ENCODE measurements at places on chromosomes 5 and 9.

DNA sequence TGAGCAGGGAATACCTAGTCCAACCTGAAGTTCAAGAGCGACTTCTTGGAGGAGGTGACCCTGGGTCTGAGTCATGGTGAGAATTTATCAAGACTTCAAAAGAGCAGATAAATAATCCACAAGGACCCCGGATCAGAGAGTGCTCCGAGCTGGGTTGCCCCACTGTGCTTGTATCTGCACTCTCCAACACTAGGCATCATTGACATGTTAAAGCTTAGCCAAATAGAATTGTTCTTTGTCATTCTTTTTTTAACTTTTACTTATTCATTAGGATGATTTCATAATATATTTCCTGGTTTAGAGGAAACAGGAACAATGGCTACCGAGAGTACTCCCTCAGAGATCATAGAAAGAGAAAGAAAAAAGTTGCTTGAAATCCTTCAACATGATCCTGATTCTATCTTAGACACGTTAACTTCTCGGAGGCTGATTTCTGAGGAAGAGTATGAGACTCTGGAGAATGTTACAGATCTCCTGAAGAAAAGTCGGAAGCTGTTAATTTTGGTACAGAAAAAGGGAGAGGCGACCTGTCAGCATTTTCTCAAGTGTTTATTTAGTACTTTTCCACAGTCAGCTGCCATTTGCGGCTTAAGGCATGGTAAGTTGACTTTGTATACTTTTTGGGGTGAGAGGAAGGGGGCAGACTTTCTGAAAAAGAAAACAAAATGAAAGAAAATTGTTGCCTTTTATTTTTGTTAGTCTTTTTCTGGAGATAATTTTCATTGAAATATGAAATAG, at the start of gene CARD6:
Gene CARD6 (plus strand): TSS at position 300 of the 738 bp plus-strand sequence. CDS start 16 bp downstream, at position 316.
- no peak for DNase-seq

DNA sequence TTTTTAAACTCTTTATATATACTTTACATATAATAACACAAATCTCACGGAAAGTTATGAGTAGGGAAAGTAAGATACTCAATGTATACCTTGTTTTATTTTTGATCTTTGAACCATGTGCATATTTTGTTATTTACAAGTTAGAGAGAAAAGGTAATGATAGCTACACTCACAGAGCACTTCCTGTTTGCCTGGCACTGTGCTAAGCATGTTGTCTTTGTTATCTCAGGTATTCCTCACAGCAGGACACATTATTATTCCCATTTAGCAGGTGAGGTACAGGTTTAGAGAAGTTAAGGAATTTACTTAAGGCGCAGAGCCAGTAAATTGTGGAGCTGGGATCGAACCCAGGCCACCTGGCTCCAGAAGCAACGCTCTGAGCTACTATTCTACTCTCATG, 3.0 kb downstream of the C9 start:
- no peak for DNase-seq

- peak; percentile 27 for DNase-seq
Observed at GRCh38 chr5:90434116-90434714, 24.7 kb upstream of the CETN3 start.

GRCh38 chr5:146112476-146112875, 7.1 kb upstream of the PLAC8L1 start:
- no peak for DNase-seq

GRCh38 chr9:37255944-37256862, 135.8 kb downstream of the ZCCHC7 start:
- DNase-seq: no peak

GRCh38 chr5:76570153-76570552, 53.0 kb downstream of the F2RL2 start:
- DNase-seq: no peak

GRCh38 chr9:8750639-8751051, 951.1 kb upstream of the DMAC1 start:
- DNase-seq: no peak

- no peak for DNase-seq
Observed at GRCh38 chr9:37675661-37676060, 24.9 kb downstream of the FRMPD1 start.

GRCh38 chr9:104074876-104075275, 19.2 kb upstream of the SMC2 start:
- DNase-seq: no peak

DNA sequence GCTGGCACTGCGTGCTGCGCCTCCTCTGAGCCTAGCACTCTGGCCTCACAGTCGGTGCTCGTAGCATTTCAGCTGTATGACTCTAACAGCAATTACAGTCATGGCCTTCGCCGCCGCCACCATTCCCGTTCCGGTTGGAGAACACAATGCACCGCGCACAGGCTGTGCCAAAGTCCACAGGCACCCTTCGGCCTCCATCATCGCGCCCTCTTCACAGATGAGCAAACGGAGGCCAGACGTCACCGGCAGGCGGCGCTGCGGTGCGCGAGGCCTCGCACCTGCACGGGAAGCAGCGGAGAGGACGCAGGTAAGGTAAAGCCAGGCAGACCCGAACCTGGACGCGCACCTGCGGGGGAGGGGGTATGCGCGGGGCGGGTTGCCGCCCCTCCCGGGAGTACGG, 128.9 kb downstream of the BARX1 start:
- DNase-seq: no peak

DNA sequence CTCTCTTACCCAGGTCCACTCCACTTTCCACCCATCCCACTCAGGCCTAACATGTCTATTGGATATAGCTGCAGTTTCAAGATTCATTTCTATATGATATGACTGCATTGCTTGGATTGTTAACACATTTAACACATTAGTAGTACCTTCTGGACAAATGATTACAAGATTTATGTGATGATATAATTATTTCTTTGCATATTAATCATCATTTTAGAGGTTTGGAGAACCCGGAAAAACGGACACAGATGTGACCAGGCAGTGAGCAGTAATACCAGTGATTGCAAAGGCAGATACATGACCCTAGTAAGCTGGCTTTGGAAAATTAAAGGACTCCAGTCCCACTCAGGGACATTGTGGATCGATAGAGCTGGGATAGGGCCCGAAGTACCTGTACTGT, 103.8 kb downstream of the PRR16 start:
- no peak for DNase-seq

DNA sequence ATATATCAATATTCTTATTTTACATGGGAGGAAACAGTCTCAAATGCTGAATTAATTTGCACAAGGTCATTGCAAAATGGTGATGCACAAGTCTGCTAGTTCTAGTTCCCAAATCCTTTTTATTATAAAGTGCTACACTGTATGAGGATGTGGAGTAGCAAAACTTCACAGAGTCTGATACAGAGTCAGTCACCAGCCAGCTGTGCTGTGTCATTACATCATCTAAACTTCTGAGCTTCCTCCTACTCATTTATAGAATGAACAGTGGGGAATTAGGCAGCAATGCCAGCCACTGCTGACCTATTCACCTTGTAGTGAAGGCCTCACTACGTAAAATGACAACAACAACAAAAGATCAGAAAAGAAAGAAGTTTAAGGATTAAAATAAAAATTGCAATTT, 357.8 kb downstream of the TMEM167A start:
- DNase-seq: no peak

DNA sequence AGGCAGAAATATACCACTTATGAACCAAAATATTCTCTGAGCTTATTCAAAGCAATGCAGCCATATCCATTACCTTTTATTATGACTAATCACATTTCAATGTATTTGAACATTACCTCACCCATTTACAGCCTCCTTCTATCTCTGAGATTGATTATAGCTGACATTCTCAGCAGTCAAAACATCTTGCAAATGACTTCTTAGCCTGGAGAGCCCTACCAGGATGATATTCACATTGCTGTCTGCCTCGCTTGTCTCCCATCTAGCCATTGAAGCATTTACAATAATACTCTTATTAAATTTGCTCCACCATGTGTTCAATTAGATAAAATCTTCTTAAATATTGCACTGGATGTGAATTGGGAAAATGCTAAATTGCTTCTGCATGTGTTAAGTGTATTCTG, 1879.9 kb upstream of the ACO1 start:
- no peak for DNase-seq

DNA sequence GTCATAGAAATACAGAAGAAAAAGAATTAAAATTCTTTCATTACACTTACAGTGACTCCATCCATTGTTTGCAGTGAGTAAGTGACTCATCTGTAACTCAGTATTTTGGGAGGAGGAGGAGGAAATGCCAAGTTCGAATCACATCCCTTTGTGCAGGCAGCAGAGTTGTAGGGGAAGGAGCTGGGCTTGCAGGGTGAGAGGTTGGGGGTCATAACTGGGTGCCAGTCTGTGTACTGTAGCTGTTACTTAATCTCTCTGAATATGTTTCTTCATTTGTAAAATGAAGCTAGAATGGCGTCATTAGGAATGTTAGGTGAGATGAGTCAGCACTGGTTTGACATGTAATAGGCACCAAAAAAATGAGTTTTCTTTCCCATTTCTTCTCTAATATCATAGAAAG, 235.7 kb upstream of the ADAMTSL1 start:
- peak; percentile 13 for DNase-seq

DNA sequence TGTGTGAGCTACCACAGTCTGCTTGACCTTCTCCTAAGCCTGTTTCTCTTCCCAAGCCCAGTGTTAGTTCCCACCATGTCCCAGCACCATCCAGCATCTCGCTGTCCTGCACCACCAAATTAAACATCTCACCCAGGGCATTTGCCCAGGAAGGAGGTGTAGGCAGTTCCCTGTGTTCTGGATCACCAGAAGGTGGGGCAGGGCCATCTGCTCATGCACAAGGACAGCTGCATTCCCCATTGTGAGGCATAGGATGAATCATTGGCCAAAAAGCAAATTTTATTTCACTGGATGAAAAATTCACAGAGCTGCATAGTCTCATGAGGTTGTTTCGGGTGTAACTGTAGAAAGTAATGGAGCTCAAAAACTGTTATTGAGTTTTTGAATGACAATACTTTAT, 89.5 kb upstream of the GRIA1 start:
- DNase-seq: no peak

DNA sequence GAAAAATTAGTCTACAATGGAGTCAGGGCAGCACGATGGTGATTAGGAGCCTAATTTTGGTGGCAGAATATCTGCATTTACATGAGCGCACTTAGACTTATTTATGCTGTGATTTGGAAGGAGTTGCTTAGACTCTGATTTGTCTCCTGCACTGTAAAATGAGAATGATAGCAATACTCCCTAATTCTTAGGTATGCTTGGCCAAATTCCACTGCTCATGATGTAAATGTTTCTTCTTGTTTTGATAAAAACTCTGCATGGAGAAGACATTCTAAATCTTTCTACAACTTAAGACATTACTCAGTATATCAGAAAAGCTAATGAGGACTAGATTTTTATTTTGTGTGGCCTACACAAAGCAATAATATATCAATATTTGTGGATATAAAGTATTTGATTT, 205.4 kb downstream of the CDH18 start:
- no peak for DNase-seq

GRCh38 chr5:37770786-37771185, 69.1 kb downstream of the GDNF start:
- DNase-seq: no peak

- no peak for DNase-seq
Observed at GRCh38 chr9:20569525-20569924, 52.8 kb downstream of the MLLT3 start.

GRCh38 chr9:118686959-118687358, 682.3 kb downstream of the BRINP1 start:
- DNase-seq: no peak

DNA sequence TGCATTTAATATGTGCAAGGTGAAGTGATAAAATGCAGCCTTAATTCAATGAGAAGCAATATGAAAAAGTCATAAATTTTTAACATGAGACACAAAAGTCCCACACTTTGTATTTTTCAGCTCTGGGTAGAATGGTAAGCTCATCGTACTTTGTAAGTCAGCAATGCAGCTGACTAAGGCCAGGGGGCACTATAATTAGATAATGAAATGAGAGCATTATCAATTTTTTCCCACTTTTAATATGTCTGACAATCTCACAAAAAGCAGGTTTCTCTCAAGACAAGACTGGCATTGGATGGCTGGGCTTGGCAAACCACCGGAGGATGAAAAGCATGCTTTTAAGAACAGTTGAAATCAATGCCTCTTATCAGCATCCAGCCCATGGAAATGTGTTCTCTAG, 162.8 kb downstream of the FAM174A start:
- no peak for DNase-seq

DNA sequence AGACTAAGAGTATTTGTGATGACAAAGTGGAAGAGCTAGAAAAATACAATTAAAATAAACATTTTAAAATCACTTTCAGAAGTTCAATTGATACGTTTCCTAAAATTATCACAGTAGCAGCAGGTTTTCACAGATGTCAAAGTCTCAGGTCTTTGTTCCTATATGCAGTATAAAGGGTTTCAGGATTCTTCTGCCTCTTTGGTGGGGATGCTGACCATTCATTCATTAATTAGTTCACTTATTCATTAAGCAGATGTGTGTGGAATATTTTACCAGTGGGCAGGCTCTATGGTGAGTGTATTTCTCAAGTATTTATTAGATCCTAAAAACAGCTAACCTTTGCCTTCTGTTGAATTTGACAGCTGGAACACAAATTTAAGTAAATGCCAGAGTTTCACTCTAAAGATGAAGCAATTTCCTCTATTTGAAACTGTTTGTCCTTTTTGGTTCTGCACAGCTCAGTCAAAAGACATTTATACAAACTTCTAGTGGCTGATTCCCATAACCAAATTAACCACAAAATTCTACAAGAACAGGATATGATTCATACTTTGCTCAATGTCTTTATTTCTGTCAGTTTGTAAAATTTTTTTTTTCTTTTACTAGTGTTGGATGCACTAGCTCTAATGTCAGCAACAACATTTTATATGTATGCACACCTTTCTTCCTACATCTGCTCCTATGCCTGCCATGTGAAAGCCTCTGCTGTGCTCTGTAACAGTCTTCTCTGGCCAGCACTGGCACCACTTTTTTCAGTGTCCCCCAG, 75.9 kb upstream of the PRR16 start:
- DNase-seq: no peak

- DNase-seq: peak; percentile 61
Observed at GRCh38 chr9:126965541-126966428, 51.2 kb downstream of the RALGPS1 start.

DNA sequence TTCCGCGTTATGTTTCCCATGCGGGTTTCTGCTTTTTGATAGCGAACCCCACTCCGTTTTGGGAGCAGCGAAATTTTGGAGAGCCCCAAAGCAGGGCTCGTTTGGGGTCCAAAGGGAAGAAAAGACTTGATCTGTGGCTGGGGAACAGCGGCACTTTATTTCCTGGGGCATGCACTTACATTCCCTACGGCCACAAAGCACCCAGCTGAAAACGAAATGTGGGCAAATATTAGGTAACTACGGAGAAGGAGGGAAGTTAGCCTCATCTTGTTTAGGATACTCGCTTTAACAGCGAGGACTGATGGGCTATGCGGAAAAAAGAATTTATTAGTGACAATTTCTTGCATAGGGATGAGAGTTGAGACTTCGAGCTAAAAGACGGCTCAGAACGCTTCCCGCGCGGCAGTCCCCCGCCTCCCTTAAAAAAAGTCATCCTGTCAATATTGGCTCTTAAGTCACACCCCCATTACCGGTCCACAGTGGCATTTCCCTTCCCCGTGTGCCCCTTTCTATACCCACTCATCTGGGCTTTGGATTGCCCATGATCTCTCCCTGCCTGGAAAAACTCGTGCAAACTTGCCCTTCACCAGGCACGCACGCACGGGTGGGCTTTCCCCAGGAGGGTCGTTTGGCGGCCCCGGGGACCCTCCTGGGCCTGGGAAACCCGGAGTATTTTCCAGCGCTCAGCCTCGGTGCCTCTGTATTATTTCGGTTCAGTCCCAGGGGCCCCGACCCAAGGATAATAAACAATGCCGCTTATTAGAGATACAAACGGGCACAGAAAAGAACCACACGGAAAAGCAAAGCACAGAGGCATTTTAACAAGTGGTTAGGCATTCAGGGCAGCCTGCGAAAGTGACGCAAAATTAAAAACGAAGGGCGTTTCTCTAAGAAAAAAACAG, 35.8 kb upstream of the NFIB start:
- DNase-seq: peak; percentile 53

- DNase-seq: peak; percentile 34
Observed at GRCh38 chr5:77645158-77645994, 6.9 kb upstream of the OTP start.

Measured in putamen (tissue), 1 donor.